ENCODE measurements at places on chromosomes 2 and 18.

DNA sequence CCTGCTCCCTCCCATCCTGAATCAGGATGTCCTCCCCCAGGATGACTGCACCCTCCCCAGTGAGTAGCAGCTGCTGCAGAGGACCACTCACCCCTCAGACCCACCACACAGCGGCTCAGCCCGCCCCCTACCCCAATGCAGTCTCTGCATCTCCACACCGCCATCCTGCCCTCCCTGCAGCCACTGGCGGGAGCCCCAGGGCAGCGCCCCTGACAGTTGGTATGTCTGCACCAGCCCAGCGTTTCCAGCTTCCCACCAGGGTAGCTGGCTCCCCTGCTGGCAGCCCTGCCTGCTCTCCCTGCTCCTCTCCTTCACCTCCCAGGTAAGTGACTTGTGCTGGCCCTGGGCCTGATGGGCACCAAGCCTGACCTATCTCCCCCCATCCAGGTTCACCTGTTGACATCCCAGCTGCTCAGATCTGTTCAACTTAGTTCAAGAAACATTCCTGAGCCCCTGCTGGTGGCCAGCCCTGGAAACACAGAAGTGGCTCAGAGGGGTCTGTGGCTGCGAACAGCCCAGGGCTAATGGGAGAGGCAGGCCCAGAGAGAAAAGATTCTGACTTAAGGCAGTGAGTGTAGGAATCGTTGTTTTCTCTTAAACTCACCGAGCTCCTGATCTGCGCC, 117.7 kb upstream of the RAB6C start:
- DNase-seq, result no peak

DNA sequence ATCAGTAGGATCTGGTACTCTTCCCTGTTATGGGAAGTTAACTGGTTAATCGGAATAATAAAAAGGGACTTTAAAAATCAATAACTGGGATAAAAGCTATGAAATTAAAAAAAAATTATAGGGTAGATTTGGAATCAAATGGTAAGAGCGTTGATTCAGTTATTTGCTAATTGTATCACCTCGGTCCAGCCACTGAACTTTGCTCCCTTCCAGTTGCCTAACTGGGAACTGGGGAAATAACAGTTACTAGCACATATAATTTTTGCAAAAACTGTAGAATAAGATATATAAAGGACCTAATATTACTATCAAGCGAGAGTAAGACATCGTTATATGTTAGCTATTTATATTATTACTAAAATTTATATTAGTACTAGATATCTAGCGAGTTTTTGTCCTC, 302.1 kb downstream of the LRP1B start:
- DNase-seq, result no peak

GRCh38 chr2:161246281-161246680, 61.9 kb upstream of the PSMD14 start:
- DNase-seq, result no peak

- no peak for DNase-seq
Observed at GRCh38 chr18:3454365-3455089, 4.6 kb downstream of the TGIF1 start.

- no peak for DNase-seq
Observed at GRCh38 chr2:193583638-193584400, 1389.1 kb upstream of the TMEFF2 start.

DNA sequence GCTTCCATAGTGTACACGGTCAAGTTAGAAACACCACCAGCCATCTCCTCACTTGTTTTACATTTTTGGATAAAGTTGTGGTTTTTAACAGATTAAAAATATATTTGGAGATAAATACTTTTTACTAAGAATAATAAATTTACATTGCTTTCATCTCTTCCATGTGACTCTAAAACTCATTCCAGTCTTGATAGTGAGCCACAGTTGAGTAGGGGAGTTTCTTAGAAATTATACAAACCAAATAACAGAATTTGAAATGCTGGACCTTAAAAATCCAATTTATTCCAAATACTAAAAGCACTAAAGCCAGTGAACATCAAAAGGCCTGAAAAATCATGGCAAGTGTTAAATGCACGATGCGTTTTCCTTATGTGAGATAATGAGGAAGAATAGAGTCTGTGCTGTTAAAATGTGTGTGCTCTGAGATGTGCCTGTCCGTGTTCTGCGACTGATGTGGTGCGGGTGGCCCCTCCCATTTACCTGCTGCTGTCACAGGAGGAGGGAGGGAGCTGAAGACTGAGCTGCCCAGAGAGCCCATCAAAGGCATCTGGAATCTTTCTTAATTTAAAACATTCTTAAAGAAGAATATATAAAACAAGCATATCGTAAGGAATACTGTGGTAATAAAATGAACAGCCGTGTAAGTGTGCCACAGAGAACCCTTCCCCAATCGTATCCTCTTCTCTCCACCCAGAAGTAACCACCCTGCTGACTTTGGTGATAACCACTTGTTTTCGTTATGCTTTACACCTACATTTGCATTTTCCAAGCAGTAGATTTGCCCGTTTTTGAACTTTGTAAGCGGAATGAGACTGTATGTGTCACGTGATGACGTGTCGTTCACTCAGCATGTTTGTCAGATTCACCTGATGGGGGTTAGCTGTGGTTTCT, 57.0 kb upstream of the TXNDC2 start:
- no peak for DNase-seq

- no peak for DNase-seq
Observed at GRCh38 chr18:44411976-44412375, 268.7 kb upstream of the SETBP1 start.

DNA sequence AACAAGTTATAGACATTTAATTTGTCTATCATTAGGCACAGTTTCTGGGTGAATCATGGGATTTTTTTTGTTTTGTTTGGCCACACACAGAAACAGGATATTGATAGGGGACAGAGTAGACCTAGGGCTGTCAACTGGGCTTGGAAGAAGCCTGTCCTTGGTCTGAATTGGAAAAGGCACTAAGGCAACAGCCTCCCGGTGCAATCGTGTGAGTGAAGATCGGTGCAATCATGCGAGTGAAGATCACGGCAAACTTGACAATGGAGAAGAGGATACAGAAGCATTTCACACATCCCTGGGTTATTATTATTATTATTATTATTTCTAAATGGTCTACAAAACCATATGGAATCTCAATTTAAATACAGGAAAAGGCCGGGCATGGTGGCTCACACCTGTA, 94.5 kb downstream of the ACKR3 start:
- no peak for DNase-seq

- no peak for DNase-seq
Observed at GRCh38 chr2:106736221-106736620, 149.7 kb downstream of the ST6GAL2 start.

DNA sequence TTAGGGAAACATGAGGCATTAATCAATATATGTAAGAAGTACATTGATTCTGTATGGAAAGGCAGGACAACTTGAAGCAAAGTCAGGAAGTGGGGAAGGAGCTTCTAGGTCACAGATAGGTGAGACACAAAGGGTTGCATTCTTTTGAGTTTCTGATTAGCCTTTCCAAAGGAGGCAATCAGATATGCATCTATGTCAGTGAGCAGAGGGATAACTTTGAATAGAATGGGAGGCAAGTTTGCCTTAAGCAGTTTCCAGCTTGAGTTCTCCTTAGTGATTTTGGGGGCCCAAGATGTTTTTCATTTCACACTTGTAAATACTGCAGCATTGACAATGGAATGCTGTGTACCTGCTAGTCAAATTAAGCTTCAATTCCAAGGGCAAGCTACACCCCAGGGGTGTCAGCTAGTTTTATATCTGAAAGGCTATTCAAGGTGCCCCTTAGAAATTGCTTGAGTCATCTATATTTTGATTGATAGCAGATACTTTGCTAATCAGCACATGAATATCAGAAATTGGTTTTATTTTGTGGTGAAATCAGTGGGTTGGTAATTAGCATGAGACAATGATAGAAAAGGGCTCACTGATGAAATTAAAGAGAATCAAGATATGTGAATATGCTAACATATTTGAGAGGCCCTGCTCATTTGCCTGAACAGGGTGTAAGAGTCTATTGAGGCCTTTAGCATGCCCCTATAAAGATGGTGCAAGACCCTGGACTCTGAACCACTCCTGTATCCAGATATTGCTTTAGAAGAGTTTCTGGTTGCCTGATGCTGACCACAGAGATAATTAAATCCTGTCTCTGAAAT, 131.5 kb downstream of the TMEM17 start:
- no peak for DNase-seq

- DNase-seq, result no peak
Observed at GRCh38 chr2:238226698-238227586, 12.9 kb downstream of the HES6 start.

GRCh38 chr2:22055784-22056620, 932.2 kb downstream of the TDRD15 start:
- no peak for DNase-seq

GRCh38 chr2:200750323-200750910, 61.3 kb upstream of the BZW1 start:
- no peak for DNase-seq

Measured in posterior vena cava (tissue), 2 donors.